ENCODE measurements at places on chromosomes 4 and X. TPM values are rescaled to one million over a fixed set of nuclear protein-coding genes. Genes with fewer than 3 reads are reported as not detected.

NAA11 gene
- total RNA-seq = not detected

UBL4A gene
- 30.4 TPM for total RNA-seq

C4orf50 gene
- 0.32 TPM for total RNA-seq

PABPC4L gene
- not detected for total RNA-seq

BOD1L1 gene
- total RNA-seq = 40.6 TPM

IL2 gene
- total RNA-seq = not detected

MAGEA8 gene
- not detected for total RNA-seq

GRCh38 chrX:122512561-122513072, 671.5 kb upstream of the GRIA3 start:
- H3K4me3 ChIP-seq = no peak overlapping the region
- H3K36me3 ChIP-seq = no peaks in the 10 kb centered on the region
- H3K4me1 ChIP-seq = no peaks in the 10 kb centered on the region
- H3K27ac ChIP-seq = no peak overlapping the region
- no peaks in the 10 kb centered on the region for H3K27me3 ChIP-seq
- DNase-seq = no peak

- no peaks in the 10 kb centered on the region for H3K27me3 ChIP-seq
- DNase-seq = peak; percentile 54
- no peaks in the 10 kb centered on the region for H3K36me3 ChIP-seq
- H3K4me1 ChIP-seq = peaks cover 14% of the 10 kb centered on the region
- peak overlapping the region; percentile 55 for H3K4me3 ChIP-seq
- no peak overlapping the region for H3K27ac ChIP-seq
Observed at GRCh38 chr4:139266583-139267257, 13.3 kb downstream of the MGARP start.

DNA sequence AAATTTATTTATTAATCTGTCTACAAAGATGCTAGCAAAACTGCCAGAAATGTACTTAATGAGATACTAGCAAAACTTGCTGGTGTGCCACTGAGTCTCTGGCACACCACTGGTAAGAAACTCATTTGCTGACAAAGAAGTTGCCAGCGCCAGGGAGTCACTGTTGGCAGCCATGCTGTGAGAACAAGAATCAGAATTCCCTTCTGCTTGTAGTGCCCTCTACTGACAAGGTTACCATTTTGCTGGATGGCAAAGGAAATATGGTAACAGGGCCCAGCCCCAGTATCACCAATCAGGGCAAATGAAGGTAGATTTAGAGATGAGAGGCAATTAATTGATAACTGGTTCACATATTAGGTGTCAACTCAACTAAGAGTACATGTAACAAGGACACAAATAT, 750.1 kb upstream of the ADGRL3 start:
- no peak for DNase-seq
- H3K4me3 ChIP-seq = no peak overlapping the region
- H3K27me3 ChIP-seq = no peaks in the 10 kb centered on the region
- H3K36me3 ChIP-seq = no peaks in the 10 kb centered on the region
- no peak overlapping the region for H3K27ac ChIP-seq
- no peaks in the 10 kb centered on the region for H3K4me1 ChIP-seq

GRCh38 chrX:15686818-15687685, 22.4 kb upstream of the CLTRN start:
- H3K27ac ChIP-seq = no peak overlapping the region
- peak; percentile 90 for DNase-seq
- H3K4me3 ChIP-seq = no peak overlapping the region
- peaks cover 10% of the 10 kb centered on the region for H3K36me3 ChIP-seq
- H3K27me3 ChIP-seq = no peaks in the 10 kb centered on the region

- H3K36me3 ChIP-seq = peaks cover 7% of the 10 kb centered on the region
- no peak overlapping the region for H3K4me3 ChIP-seq
- no peak for DNase-seq
- H3K4me1 ChIP-seq = no peaks in the 10 kb centered on the region
Observed at GRCh38 chrX:355329-356050, 31.2 kb downstream of the PPP2R3B start.

Measured in Karpas-422 (cell line).